ENCODE measurements at places on chromosomes 4 and X.

DNA sequence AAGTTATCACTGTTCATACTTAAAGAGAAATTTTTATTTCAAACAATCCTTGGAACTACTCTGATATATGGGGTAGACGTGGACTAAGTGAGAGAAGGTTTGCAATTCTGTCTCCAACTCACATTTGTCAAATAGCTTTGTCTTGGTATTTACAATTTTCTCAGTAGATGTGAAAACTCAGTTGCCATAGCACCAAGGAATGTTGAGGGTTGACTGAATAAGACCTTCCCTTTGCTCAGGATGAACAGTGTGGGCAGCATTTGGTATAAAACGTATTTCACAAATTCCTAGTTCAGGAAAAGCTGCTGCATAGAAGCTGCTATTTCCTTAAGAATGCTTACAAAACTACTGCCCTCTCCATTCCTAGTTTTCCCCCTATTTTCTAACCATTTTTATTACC is 399.5 kb downstream of the NKX6-1 start:
- DNase-seq: no peak

DNA sequence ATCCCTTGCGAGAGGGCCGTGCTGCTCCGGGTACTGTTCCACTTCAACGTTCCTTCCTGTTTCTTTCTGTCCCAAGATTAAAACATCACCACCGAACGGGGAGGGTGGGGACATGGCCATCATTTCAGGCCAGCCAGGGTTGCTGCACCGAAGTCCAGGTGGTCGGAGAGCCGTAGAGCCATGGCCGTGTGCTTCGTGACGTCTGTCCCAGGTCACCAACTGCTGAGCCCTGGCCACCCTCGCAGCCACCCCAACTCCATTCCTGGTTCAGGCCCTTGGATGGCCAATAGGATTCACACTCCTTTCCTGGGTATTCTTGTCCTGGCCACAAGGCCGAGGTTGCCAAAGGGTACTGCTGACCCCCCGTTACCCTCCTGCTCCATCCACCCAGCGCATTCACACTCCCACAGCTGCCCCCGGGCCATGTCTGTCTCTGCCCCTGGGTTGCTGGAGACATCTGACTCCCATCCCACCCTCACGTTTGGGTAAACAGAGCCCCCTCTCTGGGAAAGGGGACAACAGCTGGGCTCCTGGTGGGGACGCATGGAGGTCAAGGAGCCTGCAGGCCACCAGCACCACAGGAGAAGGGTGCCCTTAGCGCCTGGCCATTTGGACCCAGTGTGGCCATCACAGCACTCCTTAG is 103.2 kb downstream of the HMX1 start:
- no peak for DNase-seq

DNA sequence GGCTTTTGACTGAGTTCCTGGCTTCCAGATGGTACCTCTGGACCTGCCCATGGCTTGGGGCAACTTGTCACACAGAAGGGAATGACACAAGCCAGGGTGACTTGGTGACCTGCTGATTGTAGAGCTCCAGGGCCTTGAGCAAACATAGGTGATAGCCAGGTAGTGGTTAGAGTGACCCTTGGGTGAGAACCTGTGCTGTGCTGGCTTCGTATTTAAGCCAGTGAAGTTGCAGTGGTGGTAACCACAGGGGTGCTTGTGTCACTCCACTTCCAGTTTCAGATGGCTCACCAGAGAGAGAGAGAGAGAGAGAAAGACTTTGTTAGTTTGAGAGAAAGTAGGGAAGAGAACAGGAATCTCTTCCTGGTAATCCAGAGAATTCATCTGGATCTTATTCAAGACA is 471.6 kb downstream of the ZIC3 start:
- no peak for DNase-seq

GRCh38 chr4:154086247-154086646 is 297.4 kb upstream of the SFRP2 start:
- no peak for DNase-seq

GRCh38 chrX:148610328-148610698 is 109.9 kb downstream of the AFF2 start:
- DNase-seq: no peak

DNA sequence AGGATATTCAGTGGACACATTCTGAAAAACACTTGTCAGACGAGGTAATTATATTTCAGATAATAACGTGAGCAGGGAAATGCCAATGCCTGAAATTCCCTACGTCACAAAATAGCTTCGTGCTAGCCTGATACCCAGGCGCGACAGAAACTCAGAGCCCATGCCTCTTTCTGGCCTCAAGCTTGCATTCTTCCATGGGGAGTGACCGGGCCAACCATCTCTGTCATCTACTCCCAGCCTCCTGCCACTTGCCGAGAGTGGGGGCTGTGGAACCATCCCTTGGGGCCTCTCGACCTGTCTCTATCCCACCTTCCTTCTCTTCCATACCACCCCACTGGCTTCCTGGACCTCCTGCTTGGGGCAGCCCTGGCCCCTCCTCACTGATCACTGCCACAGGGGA is 34.5 kb upstream of the CDKN2AIP start:
- DNase-seq: no peak

DNA sequence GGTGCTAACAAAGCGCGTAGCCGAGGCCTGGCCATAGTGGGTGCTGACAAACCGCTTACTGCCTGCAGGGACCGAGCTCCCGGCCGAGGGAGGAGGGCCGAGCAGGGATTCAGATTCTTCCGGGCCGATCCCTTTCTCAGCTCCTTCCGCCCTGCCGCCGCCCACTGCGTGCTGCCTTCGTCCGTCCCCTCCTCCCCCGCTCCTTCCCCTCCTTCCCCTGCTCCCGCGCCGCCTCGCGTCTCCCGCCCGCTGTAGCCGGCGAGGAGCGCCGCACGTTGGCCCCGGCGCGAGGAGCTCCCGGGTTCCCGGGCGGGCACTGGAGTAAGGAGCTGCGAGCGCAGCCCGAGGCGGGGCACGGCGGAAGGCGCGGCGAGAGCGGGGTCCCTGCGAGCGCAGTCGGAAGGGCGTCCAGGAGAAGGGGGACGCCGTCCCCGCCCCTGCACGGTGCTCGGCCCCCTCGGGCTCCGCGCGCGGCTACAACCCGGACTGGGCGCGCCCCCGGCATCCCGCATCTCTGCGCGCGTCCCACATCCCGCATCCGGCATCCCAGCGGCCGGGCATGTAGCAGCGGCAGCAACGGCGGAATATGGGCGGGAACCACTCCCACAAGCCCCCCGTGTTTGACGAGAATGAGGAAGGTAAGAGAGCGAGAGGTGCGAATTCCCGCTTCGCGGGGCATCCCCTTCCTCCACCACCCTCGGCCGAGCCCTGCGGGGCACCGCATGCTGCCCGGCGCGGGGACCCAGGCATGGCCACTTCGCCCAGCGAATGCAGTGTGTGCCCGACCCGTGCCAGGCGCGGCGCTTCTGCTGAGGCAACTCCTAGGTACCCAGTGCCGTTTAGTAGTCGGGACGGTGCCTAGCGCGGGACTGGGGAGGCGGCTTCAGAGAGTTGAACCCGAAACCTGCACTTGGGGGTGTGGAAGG is at the start of gene STK32B:
TSS of gene STK32B (plus strand) at position 203 of the 926 bp plus-strand sequence.
- peak; percentile 22 for DNase-seq

- no peak for DNase-seq
Measured at GRCh38 chrX:129565046-129565650, 25.1 kb downstream of the OCRL start.

GRCh38 chr4:152211936-152212653 is 323.8 kb downstream of the FBXW7 start:
- DNase-seq: no peak

GRCh38 chr4:31538877-31539276 is 818.7 kb downstream of the PCDH7 start:
- DNase-seq: no peak

- DNase-seq: no peak
Measured at GRCh38 chrX:112380541-112381278, 298.1 kb upstream of the TRPC5 start.

- DNase-seq: no peak
Measured at GRCh38 chr4:100369871-100370270, 148.0 kb downstream of the EMCN start.

GRCh38 chr4:71460371-71460770 is 121.6 kb downstream of the SLC4A4 start:
- no peak for DNase-seq

Measured in GM12892 (cell line).